ENCODE measurements at places on chromosomes 7 and 10.

- no peak for DNase-seq
Observed at GRCh38 chr10:62980687-62981086, 152.4 kb upstream of the NRBF2 start.

DNA sequence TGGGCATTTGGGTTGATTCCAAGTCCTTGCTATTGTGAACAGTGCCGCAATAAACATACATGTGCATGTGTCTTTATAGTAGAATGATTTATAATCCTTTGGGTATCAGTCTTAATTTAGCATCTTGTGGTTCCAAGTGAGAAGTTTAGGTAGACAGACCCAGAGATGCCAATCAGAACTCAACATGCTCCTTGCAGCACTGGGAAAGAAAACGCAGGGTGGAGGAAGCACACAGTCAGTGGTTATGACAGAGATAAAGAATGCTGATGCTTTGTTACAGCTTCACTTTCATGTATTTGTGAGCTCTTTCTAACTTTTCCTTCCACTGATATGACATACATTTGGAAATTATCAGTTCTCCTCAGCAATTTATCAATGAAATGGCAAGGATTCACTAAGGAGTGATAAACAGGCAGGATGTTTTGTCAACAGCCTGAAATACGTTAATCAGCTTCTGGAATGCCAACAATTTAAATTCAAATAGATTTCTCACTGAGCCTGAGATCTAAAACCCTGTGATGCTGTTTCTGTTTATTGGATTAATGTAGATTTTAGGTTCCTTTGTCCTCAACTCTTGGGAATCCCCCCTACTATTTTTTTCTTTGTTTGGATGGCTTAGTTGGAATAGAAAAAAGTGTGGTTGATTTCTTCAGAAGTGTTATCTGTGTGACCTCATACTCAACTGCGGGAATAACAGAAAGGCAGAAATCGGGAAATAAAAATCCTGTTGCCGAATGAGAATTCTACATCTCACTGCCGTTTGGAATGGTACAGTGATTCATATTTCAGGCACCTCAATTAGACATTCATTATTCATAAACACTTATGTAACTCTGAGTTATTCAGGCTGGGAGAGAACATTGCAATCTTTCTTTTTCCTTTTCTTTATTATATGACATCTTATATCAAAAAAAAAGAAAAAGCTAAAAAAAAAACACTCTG is 675.0 kb downstream of the CNTNAP2 start:
- no peak for DNase-seq

DNA sequence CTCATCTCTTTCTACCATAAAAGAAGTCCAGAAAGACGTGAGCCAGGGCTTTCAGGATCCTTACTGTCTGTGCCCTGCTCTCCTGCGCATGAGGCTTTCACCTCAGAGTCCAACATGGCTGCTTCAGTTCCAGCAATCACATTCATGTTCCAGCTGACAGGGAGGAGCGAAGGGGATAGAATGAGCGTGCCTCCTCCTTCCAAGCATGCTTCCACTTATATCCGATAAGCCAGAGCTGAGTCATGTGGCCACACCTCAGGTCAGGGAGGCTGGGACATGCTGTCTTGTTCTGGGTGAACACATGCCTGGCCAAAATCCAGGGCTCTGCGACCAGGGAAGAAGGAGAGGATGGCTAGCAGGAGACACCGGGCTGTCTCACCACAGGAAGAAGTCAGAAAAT is 248.2 kb downstream of the SKAP2 start:
- DNase-seq, result no peak

DNA sequence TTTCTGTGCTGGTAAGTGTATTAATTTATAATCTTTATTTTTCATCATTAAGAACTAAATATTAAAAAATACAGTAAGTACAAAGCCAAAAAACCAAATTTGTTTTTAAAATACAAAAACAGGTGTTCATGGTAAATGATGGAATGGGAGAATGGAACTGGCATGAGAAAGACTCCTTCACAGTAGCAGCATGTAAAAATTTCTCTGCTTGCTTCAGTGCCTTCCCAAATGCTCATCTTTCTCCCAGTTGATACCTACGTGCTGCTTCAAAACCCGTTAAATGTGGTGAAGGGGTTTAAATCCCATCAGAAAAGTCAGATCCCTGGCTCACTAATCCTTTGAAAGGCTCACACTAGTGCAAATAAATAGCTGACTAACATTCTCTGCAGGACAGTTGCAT is 4.2 kb downstream of the RNF133 start:
- no peak for DNase-seq

GRCh38 chr7:149050941-149051340 is 22.6 kb upstream of the PDIA4 start:
- no peak for DNase-seq
